Astrocyte (in vitro differentiated cells and primary cell): ENCODE measurements at places on chromosomes 1 and 21. TPM values are rescaled to one million over a fixed set of nuclear protein-coding genes. Genes with fewer than 3 reads are reported as not detected.

- DNase-seq = no peak
Measured at GRCh38 chr21:18144339-18144738, 100.3 kb upstream of the CHODL start.

GRCh38 chr1:163161841-163162240 lies 40.9 kb downstream of the RGS5 start:
- DNase-seq = no peak

DNA sequence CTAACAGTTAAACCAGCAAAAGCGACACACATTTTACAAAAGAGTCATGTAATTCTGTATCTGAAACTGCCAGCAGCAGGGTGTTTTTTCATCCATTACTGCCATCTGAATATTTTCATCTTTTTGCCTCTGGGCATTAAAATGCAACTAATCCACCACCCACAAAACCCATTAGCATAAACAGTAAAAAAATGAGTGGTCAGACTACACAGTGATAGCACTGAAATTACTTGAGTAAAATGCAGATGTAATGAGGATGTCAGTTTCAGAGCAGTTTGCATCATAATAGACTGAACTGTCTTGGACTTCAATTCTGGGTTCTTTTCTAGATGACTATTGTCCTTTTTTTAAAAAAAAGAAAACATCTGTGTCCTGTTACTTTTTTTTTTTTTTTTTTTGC lies 132.3 kb downstream of the GABPA start:
- no peak for DNase-seq

Gene DNAJC6
- total RNA-seq = 7.5 and 8.9 TPM in 2 replicates

DNA sequence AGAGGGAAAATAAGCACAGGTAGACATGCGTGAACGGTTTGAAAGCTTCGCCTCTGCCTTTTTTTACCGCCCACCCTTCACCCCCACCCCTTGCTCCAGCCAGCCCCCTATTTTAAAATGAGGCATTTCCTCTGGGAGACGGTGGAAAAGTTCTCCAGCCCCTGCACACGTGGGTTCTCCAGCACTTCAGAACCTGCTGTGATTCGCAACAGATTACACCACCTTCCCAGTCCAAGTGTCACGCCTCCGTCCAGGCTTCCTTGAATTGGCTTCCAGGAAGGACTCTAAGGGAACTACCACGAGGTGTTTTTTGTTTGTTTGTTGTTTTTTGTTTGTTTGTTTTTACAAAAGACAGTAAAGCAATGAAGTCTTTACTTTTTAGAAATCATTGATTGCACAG lies 2.6 kb downstream of the LRRC7 start:
- DNase-seq = no peak

- no peak for DNase-seq
Measured at GRCh38 chr1:4071653-4072052, 171.6 kb upstream of the C1orf174 start.

- DNase-seq = no peak
Measured at GRCh38 chr1:116525440-116525839, 45.4 kb downstream of the CD58 start.

DNA sequence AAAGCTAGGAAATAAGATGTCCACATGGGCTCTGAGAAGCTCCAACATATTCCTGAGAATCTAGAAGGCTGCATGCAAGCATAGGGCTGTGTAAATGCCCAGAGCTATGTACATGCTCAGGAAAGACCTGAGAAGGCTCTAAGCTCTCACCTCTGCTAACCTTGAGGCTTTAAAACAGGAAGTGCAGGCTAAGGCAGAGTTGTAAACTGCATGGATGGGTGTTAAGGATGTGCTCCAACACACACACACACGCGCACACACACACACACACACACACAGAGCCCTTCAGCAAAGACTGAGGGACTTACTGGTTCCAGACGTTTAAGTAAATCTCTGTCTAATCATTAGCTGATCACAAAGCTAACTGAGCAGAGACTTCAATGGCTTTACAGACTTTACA lies 162.9 kb downstream of the TRABD2B start:
- no peak for DNase-seq

DNA sequence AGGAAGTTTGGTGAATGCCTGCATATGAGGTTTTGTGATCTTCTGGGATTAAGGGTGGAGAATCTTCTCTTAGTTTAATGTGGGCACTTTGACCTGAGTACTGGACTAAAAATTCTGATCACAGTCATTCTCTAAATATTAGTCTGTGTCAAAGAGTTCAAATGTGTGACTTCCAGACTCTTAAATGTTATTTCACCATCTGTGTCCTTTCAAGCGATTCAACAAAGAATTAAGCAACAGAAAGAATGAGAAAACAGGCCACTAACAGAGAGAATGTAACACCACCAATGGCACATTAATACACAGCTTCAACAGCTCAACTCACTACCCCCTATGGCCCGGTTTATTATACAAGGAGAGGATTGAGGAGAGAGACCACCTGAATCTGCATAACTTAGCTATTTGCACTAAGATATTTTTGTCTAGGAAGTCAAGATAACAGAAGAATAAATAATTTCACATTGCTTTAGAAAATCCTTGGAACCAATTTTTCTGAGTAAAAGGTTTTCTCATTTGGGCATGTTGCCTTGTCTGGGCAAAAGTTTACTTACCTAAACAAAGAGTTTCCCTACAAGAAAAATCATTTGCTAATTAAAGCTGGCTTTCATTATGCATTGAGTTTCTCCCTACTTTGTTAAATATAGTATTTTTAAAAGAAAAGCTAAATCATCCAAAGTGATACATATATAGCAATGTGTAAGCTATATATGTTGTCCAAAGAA lies 1313.7 kb downstream of the NCAM2 start:
- DNase-seq = no peak

DNA sequence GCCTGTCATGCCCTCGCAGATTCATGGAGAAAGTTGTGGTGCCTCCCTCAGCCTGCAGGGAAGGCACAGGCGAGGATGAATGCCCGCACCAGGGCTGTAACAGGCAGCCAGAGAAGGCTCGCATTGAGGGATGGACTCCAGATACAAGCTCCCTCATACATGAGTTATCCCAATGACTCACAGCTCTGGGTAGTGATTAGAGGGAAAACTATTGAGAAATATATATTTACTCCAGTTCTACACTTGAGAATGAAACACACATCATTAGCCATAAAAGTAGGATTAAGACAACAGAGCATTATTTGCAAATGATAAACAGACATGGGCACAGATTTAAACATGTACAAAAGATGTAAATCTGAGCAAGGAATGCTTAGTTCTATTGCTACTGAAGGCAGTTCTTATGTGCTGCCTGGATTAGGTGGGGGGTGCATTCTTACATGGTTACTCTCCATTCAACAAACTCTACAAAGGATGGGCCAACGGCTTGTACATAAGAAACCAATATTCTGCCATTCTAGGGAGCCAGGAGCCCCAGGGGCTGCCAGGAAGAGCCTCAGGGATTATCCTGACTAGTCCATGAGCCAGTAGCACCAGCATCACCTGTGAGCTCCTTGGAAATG lies 97.9 kb downstream of the CSMD2 start:
- DNase-seq = peak; percentile 84

GRCh38 chr1:202045705-202046104 lies 35.3 kb downstream of the ELF3 start:
- DNase-seq = no peak

DNA sequence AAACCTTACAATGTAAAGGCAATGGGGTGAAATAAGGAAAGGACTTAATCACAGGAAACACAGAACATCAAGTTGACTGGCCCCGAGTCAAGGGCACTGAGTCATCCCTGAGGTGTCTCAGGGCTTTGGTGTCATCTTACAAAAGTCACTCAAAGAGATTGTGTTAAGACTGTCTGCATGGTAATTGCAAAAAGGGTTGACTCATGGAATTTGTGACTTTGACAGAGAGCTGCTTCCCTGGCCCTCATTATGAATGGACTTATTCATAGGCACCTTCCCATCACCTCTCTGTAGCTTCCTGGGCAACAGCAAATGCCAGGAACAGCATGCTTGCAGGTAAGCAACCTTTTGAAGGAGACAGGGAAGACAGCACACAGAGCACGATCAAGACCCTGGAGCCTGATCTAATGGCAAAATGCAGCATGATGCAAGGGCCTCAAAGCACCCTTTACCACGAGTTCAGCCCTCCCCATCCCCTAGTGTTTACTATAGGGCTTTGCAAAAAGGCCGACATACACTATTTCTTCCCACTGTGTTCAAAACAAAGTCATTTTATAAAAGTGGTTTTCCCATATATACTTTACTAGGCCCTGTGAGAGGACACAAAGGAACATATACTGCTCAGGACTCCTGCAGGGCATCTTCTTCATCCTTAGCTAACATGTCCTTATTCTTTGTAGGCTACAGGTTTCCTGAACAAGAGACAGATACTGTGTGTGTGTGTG lies 17.1 kb downstream of the ZP4 start:
- DNase-seq = peak; percentile 96
